ENCODE measurements at places on chromosomes 5 and 9.
A peak's percentile ranks its signal among the peaks of the same experiment; 100 is the strongest.

GRCh38 chr5:79798893-79799590, 109.4 kb downstream of the CMYA5 start:
- DNase-seq = no peak

DNA sequence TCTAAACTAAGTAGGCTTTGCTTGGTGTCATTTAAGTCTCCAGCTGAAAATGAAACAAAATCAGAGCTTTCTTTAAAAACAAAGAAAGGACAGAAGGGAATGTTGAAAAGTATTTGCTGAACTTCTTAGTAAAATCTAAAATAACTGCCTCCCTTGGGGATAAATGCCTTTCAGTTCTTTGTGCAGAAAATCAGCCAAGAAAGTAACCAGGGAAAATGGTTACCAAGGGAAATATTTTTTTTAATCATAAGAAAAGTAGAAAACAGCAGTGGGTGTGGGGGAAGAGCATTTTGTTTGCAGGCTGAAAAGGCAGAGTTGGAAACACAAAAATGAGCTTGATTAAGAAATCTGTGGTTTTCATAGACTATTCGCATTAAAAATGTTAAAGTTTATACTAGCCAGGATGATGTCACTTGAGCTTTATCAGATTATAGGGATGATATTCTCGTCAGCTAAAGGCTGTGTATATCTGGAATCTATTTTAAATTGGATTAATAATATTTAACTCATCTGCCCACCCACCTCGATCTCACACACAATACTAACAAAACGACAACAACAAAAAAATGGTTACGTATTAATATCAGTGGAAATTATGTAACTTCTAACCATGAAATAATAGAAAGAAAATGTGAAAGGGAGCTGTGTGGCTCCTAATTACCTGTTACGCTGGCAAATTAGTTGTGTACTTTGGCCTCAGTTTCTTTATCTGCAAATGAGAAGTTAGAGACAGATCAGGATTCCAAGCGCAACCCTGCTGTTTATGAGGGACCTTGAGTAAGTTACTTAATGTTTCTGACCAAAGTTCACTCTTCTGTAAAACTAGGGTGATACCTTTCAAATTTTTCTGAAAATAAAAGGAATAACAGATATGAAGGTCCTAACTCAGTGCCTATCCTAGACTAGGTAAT, at the start of gene ECM2:
ECM2 (minus strand) TSS at position 51 of the 911 bp plus-strand sequence. CDS start 13,124 bp downstream, outside the sequence.
- no peak for DNase-seq

DNA sequence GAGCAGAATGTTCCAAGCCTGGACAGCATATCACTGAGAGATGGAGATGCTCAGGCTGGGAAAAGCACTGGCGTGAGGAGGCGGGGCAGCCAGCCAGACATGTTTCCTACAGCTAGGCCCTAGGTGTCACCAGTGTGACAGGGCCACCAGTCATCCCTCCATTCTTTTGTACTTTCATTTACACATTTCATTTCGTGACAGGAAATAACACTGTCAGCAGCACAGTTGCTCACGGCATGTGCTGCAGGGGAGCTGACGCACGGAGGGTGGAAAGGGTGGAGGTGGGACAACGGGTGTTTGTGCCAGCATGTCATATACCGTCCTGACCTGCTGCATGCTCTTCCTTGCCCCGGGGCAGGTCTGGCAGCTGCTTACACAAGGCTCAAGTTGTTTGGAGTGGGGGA, 14.8 kb upstream of the CEMIP2 start:
- peak; percentile 81 for DNase-seq

- DNase-seq = no peak
These were observed 532.9 kb downstream of the ANXA1 start for GRCh38 chr9:73684601-73685000.

GRCh38 chr5:28324174-28324573, 1285.8 kb upstream of the CDH9 start:
- no peak for DNase-seq

DNA sequence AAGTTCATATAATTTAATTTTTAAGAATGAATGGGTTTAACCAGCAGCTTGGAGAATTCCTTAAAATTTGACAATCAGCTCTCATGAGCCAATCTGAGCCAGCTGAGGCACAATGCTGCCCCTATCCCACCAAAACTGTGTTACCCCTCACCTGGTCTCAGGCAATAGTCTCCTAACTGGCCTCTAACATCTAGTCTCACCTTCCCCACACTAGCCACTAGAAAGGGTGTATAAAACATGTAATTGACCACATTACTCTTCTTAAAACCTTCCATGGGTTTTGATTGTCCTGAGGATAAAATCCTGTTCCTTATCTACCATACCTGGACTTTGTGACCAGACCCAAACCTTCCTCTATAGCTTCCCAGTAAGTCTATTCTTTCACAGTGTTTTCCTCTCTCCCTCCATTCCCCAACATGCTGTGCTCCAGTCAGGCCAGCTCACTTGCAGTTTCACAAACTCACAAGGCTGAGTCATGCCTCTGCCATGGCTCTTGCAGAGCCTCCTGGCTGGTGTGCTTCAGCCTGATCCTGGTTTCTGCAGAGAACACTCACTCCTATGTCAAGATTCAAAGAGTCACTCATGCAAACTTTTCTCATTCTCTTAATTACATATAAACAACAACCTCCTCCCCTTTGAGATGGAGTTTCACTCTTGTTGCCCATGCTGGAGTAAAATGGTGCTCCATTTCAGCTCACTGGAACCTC, 16.0 kb upstream of the ZCCHC7 start:
- no peak for DNase-seq

GRCh38 chr5:1736889-1737711, 62.5 kb downstream of the MRPL36 start:
- DNase-seq = no peak

- DNase-seq = no peak
These were observed 50.3 kb upstream of the TGFBR1 start for GRCh38 chr9:99054581-99054980.

- DNase-seq = no peak
These were observed 21.4 kb upstream of the CCNJL start for GRCh38 chr5:160333721-160334120.

DNA sequence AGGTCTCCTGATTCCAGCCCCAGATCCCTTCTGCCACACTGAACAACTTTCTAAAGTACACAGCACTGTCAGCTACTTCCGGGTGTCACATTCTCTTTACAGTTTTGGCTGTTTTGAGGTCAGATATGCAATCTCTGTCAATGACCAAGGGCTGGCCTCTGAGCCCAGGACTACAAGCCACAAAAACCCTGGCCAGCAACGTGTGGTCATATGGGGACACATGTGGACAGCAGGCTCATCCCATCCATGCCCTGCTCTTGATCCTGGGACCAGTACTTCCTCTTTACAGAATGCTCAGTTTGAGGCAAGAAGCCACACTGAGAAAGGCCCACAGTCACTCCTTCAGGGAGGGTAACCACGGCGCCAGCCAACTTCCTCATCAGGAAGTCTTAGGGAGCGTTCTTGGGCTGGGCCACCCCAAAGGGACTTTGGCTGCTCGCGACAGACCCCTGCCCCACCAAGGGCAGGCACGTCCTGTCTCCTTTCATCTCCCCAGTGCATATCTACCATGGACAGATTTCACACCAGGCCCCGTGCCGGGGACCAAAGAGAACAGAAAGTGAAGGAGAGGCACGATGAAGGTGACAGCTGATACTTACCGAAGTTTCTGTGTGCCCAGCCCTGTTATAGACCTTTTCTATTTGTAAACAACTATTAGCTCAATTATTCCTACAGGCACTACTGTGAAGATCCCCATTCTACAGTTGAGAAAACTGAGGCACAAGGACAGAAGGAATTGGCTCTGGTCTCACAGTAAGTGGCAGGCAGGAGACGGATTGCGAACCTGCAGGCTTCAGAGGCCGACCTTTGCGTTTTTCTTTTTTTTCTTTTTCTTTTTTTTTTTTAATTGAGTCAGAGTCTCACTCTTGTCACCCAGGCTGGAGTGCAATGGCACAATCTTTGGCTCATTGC, 37.3 kb downstream of the STK10 start:
- DNase-seq = no peak

DNA sequence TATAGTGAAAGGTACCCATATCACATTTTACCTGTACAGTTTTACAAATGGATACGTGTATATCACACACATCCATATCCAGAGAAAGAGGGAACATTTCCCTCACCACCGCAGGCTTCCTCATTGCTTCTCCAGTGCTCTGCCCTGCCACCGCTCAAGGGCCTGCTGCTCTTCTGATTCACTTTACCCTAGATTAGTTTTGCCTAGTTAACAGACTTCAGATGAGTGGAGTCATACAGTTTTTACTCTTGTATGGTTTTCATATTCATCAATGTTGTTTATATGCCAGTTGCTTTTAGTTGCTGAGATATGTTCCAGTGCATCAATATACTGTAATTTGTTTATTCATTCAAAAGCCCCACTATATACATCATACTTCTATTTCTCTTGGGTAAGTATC, 53.9 kb upstream of the POMT1 start:
- DNase-seq = no peak

DNA sequence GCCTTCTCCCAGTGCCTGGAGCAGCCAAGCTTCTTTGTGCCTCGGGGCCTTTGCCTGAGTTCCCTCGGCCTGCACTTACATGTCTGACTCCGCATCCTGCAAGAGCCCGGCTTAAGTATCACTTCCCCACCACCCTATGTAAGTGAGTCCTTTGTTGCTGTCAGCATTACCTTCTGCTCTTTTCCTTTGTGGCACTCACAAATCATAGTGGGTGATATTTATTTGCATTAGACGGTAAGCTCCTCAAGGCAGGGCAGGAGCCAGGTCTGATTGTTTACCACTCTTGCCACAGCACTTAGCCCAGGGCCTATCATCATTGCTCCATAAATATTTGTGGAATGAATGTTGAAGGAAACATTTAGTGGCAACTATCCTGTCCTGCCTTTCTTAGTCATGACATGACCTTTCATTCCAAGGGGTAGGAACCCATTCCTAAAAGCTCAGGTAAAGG, 4.8 kb downstream of the GM2A start:
- DNase-seq = no peak
